ENCODE measurements at places on chromosomes 11 and 22.

DNA sequence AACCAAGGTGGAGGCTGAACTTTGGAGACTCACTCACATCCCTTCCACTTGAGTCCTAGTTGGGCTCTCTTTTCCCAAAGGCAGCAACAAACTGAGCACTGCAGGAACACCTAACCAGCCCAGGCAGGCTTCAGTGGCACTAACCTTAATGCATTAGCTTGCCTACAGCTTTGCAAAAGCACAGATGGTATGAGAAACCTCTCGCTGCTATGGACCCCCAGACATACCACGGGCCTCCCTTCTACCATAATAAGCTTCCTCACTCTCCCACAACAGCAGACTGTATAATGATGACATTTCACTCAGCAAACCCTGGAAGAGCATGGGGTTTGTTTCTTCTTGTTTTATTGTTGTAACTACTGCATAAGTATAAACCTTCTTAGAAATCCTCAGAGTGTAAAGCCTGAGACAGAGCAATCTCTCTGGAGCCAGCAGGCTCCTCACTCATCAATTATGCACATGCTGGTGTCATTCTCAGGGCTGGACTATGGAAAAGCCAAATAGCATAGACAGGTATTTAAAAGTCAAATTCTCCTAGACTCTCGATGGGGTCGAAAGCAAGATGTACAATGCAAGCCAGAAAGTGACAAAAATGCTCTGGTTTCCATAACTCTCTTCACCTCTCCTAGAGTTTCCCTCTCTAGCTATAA lies 167.6 kb downstream of the NXPE2 start:
- DNase-seq, result no peak

DNA sequence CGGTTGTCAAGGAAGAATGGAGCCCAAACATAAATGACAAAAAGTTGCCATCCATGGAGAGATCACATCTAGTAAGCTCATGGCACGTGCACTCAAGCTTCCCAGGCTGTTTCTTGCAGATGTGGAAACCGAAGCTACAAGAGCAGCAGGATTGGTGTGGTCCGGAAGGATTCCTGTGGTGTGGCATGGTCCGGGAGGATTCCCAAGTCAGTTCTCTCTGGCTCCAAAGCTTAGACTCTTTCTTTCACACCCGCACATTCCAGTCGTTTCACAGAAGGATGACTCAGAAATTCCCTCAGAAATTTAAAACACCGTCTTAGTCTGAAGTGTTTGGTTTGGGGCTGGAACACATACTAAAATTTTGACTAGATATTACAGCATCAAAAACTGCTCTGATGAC lies 78.0 kb upstream of the DRD2 start:
- no peak for DNase-seq

DNA sequence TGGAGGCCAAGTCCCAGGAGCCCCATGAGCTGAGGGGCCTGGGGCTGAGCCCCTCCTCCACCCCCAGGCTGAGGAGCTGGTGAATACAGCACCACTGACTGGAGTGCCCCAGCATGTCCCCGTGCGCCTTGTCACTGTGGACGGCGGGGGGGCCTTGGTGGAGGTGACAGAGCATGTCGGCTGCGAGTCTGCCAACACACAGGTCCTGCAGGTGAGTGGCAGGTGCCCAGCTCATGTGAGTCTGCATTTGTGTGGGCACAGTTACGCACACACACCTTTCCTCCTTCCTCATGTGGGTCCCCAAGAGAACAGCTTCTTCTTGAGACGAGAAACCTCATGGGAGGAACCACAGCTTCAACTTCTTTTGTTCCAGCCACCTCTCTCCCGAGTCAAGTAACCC lies 7.7 kb downstream of the TMEM132A start:
- no peak for DNase-seq

- DNase-seq, result no peak
Observed at GRCh38 chr11:124791626-124792341, 8.4 kb downstream of the MSANTD2 start.

GRCh38 chr11:106879029-106879428 lies 139.2 kb downstream of the GUCY1A2 start:
- DNase-seq, result no peak

DNA sequence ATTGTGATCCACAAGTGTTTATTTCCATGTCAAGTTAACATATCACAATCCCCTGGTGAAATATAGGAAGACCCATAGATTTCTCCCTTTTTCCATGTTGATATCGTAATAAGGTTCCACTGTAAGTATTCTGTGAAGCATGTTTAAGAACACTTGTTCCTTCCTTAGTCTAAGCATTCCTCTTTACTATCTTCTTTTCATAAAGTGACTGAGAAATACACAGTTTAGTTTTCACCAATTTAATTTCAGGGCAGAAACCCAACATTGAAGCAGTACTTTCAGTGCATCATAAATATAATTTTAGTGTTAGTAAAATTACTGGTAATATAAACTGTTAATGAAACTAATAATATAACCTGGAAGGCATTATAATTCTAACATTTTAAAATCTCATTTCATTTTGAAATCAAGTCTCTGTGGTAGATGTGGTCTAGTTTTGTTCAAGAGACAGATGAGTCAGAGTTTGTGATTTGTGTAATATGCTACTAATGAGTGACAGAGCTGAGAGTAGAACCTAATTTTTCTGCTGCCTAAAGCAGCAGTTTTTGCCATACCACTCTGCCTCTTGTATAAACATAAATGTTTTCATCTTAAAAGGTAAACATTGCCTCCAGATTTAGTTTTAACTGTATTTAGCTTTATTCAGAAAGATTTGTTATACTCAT lies 79.4 kb downstream of the ATM start:
- no peak for DNase-seq

DNA sequence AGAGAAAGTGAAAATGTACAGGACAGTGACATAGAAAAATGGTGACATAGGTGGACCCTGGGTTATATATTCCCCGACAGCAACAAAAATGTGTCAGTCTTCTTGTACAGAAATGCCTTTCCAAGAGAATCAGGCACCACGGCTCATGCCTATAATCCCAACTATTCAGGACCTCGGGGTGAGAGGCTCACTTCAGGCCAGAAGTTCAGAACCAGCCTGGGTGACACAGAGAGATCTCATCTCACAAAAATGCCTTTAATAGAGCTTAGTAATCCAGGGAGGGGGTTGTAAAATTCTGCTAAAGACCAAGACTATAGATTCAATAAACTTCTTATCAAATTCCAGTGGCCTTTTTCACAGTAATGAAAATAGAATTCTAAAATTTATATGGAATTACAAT lies 10.7 kb downstream of the ZNF195 start:
- no peak for DNase-seq

DNA sequence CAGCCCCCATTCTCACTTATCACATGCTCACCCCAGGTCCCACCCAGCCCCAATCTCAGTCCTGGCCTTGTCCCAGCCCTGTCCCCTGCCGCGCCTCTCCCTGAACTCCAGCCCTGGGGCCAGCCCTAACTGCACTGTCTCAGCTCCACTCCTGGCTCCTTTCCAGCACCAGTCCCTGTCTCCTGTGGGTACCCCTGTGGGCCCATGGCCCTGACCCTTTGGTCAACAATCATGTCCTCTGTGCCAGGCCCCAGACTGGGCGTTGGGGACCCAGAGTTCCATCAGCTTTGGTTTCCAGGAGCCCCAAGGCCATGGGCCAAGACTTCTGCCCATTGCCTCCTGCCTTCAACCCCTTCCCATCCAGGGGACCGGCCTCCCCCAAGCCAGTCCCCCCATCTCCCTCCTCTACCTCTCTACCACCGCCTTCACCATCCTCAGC lies 757 bp downstream of the SPI1 start:
- no peak for DNase-seq

DNA sequence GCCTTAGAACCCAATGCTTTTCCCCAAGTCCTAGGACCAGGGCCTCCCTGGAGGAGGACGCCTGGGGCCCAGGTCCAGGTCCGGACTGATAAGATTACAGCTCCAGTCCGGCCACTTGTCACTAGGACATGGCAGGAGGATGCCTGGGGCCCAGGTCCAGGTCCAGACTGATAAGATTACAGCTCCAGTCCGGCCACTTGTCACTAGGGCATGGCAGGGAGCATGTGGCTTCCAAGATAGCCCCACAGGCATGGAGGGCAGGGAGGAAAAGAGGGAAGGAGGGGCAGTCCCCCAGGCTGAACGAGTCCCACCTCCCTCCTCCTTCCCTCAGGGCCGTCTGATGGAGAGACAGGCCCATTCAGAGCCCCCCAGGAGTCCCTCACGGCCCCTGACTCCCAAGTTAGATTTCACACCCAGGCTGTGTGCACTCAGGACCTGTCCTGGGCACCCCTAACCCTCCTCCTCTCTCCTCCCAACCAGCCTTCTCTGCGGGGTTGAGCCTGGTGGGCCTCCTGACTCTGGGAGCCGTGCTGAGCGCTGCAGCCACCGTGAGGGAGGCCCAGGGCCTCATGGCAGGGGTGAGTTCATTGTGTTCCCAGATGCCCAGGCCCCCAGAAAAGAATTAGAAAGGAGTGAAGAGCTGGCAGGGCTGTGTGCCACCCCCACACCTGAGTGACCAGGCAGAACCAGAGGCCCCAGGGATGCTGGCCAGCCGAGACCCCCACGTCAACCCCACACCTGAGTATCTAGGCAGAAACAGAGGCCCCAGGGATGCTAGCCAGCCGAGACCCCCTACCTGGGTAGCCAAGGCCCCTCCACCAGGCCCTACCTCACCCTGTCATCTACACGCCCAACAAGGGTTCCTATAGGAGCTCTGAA lies 2.1 kb downstream of the TSPAN32 start:
- no peak for DNase-seq

- no peak for DNase-seq
Observed at GRCh38 chr22:24576778-24577177, 16.1 kb downstream of the LRRC75B start.

GRCh38 chr11:91624021-91624420 lies 600.6 kb upstream of the FAT3 start:
- DNase-seq, result no peak

DNA sequence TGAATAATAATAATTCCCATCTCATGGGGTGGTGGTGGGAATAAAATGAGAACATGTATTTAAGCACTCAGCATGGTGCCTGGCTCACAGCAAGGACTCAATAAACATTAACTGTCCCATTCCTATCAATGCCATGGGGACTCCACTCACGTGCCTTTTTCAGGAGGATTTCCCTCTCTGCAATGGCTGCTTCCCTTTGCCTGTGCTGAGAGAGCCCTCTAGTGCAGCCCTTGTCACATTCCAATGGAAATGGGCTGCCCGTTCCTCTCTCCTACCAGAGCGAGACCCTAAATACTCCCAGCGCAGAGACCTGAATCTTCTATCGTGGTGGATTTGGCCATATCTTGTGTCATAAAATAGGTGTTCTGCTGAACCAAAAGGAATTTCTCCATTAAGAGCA lies 621.5 kb upstream of the B3GAT1 start:
- peak; percentile 52 for DNase-seq

GRCh38 chr11:11211186-11211585 lies 141.9 kb downstream of the CSNK2A3 start:
- no peak for DNase-seq

DNA sequence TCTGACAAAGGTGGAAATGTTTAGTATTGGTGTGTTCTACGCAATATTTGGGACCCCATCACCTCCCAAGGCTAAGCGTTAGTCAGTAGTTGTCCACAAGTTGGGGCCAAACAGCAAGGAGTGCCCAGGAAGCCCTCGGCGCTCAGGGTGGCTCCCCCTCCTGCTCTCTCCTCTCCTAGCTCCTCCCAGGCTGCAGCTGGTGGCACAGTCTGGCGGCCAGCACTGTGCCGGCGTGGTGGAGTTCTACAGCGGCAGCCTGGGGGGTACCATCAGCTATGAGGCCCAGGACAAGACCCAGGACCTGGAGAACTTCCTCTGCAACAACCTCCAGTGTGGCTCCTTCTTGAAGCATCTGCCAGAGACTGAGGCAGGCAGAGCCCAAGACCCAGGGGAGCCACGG lies 16.8 kb downstream of the CD5 start:
- DNase-seq, result no peak

GRCh38 chr22:40498420-40499208 lies 128.2 kb downstream of the SGSM3 start:
- DNase-seq, result no peak

GRCh38 chr22:39988386-39989114 lies 6.2 kb upstream of the FAM83F start:
- no peak for DNase-seq

GRCh38 chr11:27339941-27340340 lies 23.1 kb downstream of the CCDC34 start:
- no peak for DNase-seq

GRCh38 chr22:35376728-35377472 lies 4.0 kb upstream of the HMOX1 start:
- DNase-seq, result peak; percentile 78

- DNase-seq, result no peak
Observed at GRCh38 chr11:93585758-93586157, 42.6 kb upstream of the SMCO4 start.

DNA sequence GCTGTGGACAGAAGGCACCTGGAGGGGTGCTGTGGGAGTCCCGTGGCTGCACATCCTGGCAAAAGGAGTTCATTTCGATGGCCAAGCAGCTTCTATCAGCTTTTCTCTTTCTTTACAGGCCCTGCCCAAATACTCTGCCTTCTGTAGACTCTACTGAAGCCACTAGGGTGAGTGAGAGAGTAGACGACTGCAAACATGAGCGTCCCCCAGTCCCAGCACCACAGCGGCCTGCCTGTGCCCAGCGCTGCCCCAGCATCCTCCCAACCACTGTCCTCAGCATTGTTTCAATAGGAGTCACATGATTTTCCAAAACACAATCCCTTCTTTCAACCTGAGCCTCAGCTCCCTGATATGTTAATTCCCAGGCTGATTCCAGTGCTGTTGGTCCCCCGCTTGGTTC lies 110.0 kb downstream of the KIRREL3 start:
- DNase-seq, result peak; percentile 91

DNA sequence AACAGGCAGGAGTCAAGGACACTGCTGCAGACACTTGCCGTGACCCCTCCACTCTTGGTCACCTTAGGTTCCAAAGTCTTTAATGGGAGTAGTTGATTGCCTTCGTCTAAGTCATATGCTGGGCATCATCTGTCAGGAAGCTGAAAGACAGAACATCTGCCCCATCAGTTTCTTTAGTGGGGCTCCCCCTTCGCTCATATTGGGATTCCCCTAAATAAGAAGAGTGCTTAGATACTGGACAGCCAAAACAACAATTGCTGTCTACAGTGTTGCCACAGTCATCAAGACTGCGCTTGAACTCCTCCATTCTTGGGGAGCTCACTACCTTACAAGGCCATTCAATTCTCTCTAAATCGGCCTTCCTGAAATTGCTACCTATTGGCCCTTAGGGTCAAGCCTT lies 58.5 kb downstream of the UBASH3B start:
- DNase-seq, result no peak

- no peak for DNase-seq
Observed at GRCh38 chr11:3616721-3617460, 24.9 kb downstream of the ART5 start.
